ENCODE measurements at places on chromosomes 13 and 19.

DNA sequence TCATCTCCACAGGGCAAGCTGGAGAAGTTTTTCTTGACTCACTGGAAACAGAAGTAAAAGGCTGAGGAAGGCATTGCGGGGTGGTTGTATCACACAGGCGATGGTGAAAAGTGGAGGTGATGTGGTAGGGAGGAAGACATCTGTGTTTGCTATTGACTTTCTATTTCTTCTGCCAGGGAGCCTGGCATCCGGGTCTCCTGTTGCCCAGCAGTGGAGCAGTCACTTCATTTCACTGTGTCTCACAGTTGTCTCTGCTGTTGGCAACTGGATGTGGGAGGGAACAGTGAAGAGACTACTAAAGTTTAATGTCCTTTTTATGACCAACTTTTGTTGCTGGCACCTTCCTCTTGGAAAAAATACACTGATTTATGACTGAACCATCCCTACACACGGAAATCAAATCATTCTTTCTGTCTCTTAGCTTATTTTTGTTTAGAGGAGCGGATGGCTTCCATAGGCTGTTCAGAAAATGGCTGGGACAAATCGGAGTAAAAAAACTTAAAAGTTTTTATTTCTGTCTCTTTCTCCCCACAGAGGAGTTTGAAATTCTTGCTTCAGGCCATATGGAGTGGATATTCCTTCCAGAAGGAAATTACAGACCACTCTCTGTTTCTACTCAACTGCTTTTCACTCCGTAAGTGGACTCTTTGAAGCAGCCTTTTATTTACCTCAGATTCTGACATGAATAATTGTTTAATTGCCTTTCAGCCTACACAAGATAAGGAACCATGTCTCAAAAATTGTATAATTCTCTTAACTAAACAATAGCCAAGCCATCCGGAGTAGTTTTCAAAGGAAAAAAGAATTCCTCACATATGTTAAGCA lies 23.8 kb upstream of the MEDAG start:
- DNase-seq: no peak

GRCh38 chr19:29015569-29015968 lies 197.4 kb downstream of the UQCRFS1 start:
- DNase-seq: no peak

GRCh38 chr13:53873558-53873957 lies 844.9 kb downstream of the OLFM4 start:
- no peak for DNase-seq

GRCh38 chr19:48206397-48207093 lies 36.1 kb downstream of the ZSWIM9 start:
- peak; percentile 41 for DNase-seq

GRCh38 chr19:33622809-33623511 lies 1.2 kb downstream of the CHST8 start:
- DNase-seq: no peak

DNA sequence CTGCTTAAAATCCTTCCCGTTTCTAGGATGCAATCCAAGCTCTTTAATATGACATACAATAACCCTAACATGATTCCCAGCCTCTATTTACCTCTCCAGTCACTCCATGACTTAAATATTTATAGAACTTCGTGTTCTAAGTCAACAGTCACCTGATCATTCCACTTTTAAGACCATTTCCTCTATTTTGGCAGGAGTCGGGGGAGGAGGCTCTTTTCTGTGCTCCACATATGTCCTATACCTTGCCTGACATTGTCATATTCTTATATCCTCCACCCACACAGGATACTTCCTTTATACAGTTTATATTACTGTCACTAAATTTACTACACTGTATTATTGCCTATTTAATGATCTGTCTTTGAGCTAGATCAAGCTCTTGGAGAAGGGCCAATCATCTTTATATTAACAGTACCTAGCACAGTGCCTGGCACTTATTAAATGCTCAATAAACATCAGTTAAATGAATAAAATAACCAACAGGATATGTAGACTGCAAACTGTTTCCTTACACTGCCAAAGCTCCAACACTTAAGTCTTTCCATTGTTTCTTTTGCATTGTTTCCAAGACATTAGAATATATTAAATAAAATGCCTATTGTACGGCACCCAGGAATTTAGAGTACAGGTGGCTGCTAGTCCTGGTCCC lies 2.7 kb downstream of the ARGLU1 start:
- no peak for DNase-seq

- no peak for DNase-seq
These were observed 614.1 kb downstream of the UQCRFS1 start for GRCh38 chr19:28598861-28599260.

DNA sequence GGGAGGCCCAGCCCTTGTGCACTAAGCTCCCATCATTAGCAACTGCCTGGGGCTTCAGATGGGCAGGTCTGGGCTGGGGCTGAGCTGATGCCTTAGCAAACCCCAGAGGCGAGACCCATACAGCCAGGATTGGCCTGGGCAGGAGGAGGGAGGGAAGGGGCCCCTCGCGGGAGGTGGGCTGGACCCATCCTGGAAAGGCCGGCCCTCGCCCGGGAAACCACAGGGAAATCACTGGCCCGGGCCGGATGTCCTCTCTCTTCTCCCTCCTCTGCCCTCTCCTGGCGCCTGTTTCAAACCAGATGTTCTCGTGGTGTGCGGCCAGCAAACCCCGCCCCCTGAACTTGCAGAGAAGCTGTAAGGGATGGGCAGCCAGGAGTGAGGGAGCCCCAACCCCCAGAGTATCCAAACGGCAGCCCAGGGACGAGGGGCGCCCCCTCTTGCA lies 43.1 kb downstream of the TMEM255B start:
- DNase-seq: no peak

- DNase-seq: no peak
These were observed 187.3 kb upstream of the UBL3 start for GRCh38 chr13:30037766-30038165.

DNA sequence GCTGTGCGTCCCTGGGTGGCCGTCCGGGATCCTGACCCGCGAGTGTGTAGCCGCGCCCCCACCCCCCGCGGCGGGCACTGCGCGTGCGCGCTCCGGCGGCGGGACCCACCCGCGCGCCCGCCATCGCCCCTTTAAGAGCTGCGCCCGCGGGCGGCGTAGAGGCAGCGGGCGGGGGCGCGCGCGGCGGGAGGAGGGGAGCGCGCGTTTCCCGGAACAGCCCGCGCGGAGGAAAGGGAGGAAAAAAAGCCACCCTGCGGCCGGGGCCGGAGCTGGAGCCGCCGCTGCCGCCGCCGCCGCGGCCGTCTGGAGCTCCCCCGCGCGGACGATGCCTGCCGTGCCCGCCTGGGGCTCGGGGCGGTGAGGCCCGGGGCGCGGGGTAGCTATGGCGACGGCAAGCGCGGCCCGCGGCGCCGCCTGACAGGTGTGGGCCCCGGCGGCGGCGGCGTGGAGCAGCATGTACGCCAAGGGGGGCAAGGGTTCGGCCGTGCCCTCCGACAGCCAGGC lies at the start of gene SSBP4:
Gene SSBP4 (plus strand): TSS at position 204 of the 504 bp plus-strand sequence. CDS start 251 bp downstream, at position 455.
- peak; percentile 77 for DNase-seq
